ENCODE measurements at places on chromosomes 5 and 9.

- DNase-seq, result no peak
Measured at GRCh38 chr5:118561971-118562370, 426.4 kb downstream of the DTWD2 start.

DNA sequence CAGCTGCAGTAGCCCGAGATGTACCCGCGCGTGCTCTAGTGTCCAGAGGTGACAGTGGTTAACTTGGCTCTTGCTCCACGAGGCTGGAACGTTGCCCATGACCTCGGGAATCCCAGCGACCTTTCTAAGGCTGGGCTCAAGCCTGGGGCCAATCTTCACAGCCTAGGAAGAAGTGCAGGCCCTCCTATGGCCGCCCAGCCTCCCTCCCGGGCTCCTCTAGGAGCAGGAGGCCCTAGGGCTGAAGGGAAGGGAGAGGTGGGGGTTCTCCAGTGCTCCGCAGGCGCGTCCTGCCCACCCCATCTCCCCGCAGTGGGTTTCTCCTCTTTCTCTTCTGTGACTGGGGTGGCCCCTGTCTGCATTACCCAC, 13.3 kb downstream of the NR2F1 start:
- peak; percentile 38 for DNase-seq

DNA sequence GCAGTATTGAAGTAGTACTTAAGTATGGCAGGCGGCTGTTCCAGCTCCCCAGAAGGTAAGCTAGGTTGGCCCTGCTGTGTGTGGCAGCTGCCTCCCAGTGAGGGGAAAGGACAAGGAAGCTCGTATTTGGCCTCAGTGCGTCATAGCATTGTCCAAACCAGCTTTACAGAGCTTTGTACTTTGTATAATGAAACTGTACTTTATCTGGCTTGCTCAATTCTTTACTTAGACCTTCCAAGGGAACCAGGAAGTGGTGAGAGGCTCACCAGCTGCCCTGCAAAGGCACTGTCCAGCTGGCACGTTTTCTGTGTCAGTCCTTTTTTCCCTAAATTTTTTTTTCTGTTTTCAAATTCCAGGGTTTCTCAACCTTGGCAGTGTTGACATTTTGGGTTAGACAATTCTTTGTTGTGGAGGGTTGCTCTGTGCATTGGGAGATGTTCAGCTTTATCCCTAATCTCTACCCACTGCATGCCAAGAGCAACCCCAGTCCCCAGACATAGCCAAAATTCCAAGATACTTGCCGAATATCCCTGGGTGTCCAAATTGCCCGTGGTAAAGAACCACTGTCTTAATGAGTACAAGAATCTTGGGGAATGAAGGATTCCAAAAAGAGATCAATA, 474.5 kb downstream of the LRRC70 start:
- no peak for DNase-seq

GRCh38 chr9:97889941-97890887, 32.1 kb downstream of the TRMO start:
- DNase-seq, result peak; percentile 70

DNA sequence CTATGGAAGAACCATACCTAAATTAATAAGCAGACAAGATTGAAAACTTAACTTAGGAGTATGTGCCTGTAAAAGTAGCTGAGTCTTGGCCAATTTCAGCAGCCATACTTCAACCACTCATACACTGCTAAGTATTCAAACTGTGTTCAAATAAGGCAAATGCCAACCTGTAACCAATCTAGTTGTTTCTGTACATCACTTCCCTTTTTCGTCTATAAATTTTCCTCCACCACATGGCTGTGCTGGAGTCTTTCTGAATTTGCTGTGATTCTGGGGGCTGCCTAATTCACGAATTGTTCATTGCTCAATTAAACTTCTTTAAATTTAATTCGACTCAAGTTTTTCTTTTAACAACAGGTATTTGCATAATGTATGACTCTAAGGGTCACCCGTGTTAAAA, 184.4 kb downstream of the PLK2 start:
- no peak for DNase-seq

Measured in H9 (cell line).